CD4-positive, CD25-positive, alpha-beta regulatory T cell (primary cell): ENCODE measurements at places on chromosomes 12 and 14.

GRCh38 chr14:94805680-94806288 is 35.9 kb upstream of the GSC start:
- no peak for DNase-seq

GRCh38 chr14:58705066-58705465 is 67.3 kb downstream of the DACT1 start:
- no peak for DNase-seq

DNA sequence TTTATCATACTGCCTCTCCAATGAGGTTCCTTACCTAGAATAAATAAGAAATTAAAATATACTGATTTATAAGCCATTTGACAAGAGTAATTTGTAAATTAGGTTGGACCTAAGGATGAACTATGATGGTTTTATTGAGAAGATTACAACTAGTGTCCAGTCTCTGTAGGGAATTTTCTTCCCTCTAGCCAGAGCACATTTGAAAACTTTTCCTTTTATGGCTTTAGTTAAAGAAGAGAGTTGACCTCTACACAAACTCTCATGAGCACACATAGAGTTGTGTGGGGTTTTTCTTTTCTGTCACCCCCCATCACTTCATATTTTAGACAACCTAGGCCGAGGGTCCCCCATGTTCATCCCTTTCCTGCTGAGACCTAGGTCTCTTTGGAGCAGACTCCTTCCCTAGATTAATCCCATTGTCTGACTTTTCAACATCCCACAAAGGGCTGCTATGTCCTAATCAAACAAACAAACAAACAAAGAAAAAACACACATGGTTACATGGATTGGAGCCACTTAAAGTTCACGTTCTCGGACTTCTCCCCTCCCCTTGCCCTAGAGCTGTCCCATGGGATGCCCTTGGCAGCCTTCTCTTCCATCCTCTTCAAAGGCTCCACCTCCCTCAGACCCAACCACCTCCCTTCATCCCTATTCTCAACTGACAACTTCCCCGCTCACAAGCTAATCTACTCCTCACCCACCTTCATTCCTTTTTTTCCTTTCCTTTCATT is 40.7 kb downstream of the GPR135 start:
- DNase-seq, result no peak

DNA sequence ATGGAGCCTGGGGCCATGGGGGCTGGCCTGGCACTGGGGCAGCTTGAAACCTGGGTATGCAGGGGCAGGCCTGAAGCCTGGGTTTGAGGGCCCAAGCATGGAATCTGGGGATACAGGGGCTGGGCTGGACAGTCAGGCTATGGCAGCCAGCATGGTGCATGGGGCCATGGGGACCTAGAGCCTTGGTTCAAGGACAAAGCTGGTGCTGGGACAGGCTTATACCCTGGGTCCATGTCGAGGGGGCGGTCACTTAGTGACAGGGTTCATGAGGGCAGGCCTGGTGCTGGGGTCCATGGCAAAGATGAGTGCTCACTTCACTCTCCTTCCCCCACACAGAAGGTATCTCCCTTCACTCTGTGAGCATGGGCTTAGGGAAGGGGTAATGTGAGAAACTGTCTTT is 116.2 kb downstream of the BBS10 start:
- no peak for DNase-seq

DNA sequence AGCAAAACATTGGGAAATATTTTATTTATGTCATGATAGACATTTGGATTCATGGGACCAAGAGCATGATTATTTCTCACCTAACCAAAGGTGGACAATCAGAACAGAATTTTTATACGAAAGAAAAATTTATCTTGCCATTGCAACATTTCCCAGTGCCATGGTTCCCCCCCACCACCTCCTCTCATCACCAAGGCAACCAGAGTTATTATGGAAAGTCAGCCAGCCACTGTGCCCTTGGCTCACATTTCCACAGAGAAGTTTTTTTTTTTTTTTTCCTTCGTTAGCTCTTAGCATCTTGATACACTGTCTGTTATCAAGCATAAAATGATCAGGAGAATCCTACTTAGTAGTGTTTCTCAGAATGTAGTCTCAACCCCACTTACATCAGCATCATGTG is 176.4 kb upstream of the TMTC1 start:
- no peak for DNase-seq

GRCh38 chr12:55679691-55680090 is 28.0 kb downstream of the ITGA7 start:
- DNase-seq, result no peak

- no peak for DNase-seq
Observed at GRCh38 chr12:27769142-27769673, 10.8 kb upstream of the KLHL42 start.

GRCh38 chr14:91911474-91912032 is 35.9 kb downstream of the FBLN5 start:
- peak; percentile 75 for DNase-seq

- no peak for DNase-seq
Observed at GRCh38 chr14:103070971-103071542, 13.0 kb upstream of the LBHD2 start.

GRCh38 chr12:61896436-61896835 is 363.8 kb upstream of the USP15 start:
- DNase-seq, result no peak

- no peak for DNase-seq
Observed at GRCh38 chr12:115096588-115097397, 412.8 kb upstream of the TBX3 start.

DNA sequence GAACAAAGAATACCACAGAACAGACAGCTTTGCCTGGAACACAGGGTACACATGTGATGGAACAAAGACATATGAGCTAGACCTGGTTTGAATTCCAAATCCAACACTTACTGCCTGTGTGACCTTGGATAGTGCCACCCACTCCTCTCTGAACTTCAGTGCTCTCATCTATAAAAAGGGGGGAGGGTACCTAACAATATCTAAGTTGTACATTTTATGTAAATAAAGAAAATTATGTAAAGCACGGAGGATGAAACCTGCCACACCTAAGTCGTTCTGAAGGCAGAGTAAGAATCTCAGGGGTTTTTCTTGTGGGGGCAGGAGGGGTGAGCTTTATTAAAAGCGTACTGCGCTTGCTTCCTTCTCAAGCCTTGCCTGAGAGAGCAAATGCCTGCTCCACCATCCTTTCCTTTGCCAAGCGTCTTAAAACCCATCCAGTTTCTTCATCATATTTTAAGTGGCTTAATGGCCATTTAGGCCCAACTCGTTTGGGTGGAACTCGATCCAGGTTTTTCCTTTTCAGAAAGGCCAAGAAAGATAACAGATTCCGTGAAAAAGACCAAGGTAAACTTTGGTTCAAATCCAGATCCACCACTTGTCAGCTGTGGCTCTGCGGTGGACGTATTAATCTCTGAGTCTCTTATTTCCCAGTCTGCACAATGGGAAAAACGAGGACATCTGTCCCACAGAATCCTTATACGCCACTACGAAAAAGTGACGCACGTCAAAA is 946 bp downstream of the DDX24 start:
- no peak for DNase-seq

- no peak for DNase-seq
Observed at GRCh38 chr12:103766028-103766427, 75.0 kb downstream of the NT5DC3 start.

GRCh38 chr14:23085458-23085857 is 9.5 kb downstream of the ACIN1 start:
- no peak for DNase-seq

- DNase-seq, result peak; percentile 5
Observed at GRCh38 chr14:59918824-59919569, 947 bp upstream of the LRRC9 start.
